ENCODE measurements at places on chromosomes 4 and X.

DNA sequence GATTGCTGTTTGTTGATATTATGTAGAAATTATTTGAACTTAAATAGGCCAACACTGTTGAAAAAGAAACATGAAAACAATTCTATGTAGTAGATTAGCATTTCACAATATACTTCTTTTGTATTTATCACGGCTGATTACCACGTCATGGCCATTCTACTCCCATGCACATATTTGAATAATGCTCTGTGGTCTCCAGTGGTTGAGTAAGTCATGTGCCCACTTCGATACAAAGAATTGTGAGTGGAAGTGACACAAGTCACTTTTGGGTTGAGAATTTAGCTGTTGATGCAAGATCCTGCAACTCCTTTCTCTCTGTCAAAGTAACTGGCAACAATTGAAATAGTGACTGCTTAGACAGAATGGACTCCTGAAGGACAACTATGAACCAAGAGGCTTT lies 6.7 kb upstream of the FSTL5 start:
- no peak for DNase-seq

- no peak for DNase-seq
Observed at GRCh38 chrX:67353651-67354370, 190.0 kb upstream of the AR start.

DNA sequence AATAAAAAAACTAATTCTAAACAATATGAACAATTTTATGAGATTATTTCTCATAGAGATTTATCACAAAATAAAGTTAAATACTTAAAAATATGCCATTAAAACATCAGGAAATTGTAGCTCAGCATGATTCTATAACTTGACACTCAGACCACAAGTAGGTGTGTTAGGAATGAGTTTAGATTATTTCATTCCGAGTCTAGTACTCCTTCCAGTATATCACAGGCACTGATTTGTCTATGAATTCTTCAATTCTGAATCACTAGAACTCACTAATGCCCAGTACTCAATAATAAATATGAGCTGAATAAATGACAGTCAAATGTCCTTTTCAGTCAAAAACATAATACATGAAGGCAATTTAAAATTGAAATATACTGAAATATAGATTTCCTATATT lies 22.2 kb downstream of the BOD1L1 start:
- no peak for DNase-seq

- no peak for DNase-seq
Observed at GRCh38 chr4:671769-672168, 2.3 kb downstream of the ATP5ME start.

DNA sequence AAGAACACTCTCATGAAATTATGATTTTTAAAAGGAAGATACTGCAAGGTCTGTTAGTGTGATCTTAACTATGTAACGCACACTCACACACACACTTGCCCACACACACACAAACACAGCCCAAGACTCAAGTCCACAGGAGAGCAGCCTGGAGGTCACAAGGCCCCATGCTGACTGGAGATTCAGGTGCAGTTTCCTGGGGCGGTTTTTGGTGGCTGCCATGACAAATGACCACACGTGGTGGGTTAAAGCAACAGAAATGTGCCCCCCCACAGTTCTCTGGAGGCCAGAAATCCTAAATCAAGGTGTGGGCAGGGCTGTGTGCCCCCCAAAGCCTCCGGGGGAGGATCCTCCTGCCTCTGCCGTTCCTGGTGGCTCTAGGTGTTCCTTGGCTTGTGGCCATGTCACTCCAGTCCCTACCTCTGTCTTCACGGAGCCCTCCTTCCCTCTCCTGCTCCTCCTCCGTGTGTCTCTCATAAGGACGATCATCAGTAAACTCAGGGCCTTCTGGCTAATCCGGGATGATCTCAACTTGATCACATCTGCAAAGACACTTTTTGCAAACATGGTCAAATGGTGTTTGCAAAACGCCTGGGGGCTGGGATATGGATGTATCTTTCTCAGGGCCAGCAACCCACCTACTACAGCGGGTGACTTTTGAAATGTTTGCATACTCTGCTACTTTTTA lies 9.7 kb upstream of the HTRA3 start:
- DNase-seq, result no peak

DNA sequence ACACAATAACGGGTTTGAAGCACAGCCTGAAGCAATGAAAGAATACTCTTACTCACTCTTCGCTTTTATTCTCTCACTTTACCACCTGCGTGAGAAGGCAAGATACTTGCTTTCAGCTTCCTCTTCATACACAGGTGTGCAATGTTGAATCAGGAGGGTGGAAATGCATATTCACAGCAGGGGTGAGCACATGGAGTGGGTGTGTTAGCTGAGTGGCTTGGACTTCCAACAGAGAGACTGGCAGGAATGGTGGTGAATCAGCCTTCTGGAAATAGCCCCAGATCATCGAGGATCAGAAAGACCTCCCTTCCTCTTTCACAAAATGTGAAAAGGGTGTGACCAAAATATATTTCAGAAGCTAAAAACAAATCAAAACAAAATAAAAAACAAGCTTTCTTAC lies 521.2 kb downstream of the STIM2 start:
- no peak for DNase-seq

GRCh38 chr4:88008122-88008742 lies 797 bp downstream of the PKD2 start:
- DNase-seq, result no peak
